ENCODE measurements at places on chromosomes 5 and 9.

DNA sequence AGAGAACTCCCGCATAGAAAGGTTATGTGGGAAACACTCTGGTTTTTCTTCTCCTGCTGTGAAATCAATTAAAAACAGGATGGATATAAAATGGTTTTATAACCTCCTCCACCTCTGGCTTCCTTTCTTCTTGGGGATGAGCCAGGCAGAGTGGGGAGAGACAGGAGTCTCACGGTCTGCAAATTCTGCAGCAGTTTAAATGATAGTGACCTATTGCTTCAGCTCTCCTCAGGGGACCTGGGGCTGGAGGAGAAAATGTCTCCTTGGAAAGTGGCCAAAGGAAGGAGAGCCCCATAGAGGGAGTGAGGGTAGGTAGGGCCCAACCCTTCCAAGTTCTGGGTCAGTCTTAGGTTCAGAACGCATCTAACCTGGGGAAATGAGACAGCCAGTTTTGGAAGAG is 118.8 kb downstream of the MTX3 start:
- no peak for DNase-seq

- no peak for DNase-seq
Measured at GRCh38 chr5:79330071-79330470, 94.1 kb downstream of the JMY start.

GRCh38 chr9:68708513-68708912 is 3.5 kb downstream of the PIP5K1B start:
- DNase-seq, result no peak

DNA sequence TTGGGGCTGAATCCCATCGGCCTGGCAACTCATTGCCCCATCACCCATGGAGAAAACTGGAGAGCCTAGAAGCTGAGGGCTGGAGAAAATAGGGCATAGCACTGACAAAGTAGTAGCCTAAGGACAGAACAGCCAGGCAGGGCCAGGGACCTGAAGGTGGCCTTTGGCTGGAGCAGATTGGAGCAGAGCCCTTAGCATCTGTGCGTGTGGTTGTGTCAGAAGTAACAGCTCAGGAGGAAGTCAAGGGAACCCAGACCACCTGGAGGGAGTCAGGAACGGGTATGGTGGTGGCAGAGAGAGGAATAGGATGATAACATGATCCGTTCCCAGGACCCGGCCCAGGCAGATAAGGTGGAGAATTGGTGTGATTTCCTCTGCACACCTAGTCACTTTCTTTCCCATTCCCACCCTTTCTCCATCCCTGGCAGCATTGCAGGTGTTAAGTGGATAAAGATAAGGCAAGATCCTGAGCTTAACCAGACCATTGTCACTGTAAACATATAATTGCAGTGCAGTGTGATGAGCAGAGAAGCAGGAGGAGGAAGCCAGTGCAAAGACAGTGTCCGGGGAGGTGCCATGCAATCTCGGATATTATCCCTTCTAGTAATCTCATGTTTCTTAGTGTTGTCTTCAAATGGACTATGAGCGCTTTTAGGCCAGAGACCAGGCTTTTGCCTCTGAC is 67.0 kb downstream of the NDFIP1 start:
- no peak for DNase-seq

DNA sequence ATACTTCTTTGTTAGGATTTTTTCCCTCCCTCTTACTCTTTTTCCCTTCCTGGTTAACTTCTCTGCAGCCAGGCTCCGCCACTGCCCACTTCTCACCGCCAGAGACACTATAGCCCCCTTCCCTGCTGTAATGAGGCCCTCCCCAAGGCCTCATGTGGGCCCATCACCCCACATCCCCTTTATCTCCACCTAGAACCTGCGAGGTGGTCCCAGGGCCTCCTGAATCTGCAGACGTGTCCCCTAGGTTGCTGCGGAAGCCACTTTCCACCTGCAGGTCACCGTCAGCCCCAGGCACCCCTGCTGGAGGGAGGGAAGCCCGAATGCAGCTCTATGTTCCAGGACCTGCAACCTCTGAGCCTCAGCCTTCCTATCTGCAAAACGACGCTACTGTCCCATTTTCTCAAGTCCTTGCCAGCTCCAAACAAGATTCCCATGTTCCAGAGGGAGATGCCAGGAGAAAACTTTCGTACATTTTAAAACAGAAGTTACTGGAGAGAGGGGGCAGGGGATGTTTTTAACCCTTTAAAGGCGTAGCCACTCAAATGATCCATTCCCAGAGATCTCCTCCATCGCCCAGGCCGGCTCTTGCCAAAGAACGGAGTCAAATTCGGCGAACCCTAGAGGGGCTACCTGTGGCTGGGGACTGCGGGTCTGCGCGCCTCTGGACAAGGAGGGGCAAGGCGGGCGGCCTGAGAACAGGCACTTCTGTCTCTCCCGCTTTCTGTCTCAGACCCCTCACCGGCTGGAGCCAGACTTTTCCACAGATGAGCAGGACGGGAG is 929 bp downstream of the SH3PXD2B start:
- DNase-seq, result no peak

DNA sequence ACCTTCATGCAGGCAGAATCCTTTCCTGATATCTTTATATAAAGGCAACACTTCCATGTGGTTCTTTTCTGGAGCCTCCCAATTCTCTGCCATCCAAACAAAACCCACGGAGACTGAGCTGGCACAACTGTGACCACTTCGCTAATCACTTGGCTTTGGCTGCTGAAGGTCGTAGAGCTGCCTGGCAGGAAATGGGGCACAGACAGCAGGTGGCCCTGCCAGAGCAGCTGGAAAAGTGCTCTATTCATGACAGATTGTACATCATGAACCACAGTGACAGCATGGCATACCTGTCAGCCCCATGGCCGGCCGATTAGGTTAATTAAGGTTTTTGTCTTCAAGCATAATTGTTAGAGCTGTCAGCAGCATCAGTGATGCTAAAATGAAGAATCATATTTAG is 141.9 kb upstream of the ANKRD55 start:
- DNase-seq, result no peak

GRCh38 chr5:56078278-56079156 is 83.8 kb upstream of the IL6ST start:
- DNase-seq, result no peak

DNA sequence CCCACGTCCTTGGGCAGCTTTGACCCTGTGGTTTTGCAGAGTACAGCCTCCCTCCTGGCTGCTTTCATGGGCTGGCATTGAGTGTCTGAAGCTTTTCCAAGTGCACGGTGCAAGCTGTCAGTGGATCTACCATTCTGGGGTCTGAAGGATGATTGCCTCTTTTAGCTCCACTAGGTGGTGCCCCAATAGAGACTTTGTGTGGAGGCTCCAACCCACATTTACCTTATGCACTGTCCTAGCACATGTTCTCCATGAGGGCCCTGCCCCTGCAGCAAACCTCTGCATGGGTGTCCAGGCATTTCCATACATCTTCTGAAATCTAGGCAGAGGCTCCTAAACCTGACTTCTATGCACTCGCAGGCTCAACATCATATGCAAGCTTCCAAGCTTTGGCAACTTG is 644.2 kb upstream of the CDH9 start:
- no peak for DNase-seq

DNA sequence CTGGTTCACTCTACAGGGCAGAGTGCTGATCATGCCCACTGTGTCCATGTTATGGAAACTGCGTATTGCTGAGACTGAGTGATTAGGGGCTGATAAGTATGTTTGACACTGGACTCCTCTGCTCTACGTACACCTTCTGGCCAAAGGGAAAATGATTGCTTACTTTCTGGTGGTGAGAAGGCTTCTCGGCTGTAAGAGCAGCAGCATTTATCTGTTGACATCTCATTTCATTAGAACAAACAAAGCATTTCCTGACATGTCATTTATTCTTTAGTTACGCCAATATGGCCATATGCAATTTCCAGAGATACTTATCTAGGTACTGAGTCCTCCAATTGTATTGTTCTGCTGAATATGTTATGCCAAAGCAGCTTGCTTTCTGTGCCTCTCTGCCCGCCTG is 5.6 kb downstream of the FAXDC2 start:
- no peak for DNase-seq

- DNase-seq, result no peak
Measured at GRCh38 chr5:34045023-34045422, 2.0 kb upstream of the C1QTNF3 start.
